Muscle of arm (tissue), 14 donors: ENCODE measurements at places on chromosomes 3 and 15.

DNA sequence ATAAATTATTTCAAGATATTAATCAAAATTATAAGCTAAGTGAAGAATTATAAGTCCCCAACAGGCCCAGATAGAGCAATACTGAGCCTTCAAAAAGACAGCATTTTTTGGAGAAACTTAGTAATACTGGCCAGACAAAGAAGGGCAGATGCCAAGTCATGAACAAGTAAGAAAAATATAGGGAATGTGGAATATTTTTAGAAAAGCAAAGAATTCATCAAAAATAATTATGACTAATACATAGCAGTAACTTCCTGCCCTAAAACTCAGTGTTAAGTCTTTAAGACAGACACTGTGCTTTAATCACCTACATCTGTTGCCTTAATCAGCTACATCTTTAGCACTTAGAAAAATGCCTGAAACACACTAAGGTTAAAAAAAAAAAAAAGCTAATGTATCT lies 31.2 kb downstream of the DPH6 start:
- no peak for DNase-seq

DNA sequence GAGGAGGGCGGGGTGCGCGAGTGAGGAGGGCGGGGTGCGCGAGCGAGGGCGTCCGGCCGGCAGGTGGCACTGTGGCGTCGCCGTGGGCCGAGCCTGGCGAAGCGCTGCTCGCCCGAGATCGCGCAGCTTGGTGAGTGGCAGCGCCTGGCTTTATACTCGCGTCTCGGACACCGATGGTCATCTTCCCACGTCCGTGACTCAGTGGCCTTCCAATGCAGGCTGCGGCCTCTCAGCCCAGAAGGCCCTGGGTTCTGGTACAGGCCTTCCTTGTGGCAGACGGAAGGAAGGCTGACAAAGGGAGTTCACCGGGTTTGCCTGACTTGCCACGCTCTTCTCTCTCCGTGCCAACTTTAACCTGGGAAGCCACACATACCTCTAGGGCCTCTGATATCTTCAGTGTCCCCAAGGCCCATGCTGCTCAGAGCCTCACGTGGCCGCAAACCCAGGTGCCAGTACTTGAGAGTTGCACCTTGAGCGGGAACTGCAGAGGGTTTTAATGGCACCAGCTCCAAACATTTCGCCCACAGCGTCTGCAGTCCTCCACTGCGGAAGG lies 195.3 kb upstream of the LYSMD4 start:
- peak; percentile 87 for DNase-seq

DNA sequence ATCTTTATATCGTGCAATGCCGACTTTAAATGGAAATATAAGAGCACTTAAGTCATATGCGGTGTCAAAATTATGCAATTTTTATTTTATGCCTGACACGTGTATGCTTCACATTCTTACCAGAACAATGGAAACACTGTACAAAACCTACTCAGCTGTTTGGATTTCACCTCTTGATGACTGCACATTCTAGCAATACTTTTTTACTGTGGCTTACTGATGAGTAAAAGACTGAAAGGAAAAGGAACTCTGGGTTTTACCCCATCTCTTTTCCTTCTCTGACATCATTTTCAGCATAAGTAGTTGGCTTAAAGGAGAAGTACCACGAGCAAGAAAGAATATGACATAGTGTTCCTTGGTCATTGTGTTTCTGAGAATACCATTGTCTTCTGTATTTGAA lies 142.8 kb downstream of the POLR2M start:
- no peak for DNase-seq

DNA sequence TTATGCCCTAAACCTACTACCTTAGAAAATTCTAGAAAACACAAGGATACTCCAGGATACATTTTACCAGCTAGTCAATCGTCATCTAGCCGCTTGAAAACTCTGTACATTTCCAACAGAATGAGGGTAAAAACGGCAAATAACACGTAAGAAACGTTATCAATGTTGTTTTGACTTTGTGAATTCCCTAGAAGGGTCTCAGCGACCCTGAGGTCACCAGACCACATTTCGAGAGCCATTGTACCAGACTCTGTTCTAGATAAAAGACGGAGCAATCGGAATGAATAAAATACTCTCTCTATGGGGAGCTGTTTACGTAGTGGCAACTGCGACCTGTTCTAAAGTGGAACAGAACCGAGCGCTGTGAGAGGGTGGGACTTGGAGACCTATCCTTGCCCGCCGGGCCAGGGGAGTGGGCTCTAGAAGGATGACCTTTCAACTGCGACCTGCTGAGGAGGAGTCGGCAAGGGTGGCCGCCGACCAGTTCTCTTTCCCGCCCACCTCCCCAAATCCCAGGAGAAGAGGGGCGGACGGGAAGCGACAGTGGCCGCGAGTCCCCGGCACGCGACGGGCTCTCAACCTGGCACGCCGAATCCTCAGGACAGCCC lies 778 bp upstream of the AP4E1 start:
- DNase-seq: peak; percentile 56

GRCh38 chr3:145963111-145963510 lies 197.9 kb downstream of the PLOD2 start:
- no peak for DNase-seq

- DNase-seq: peak; percentile 93
Measured at GRCh38 chr15:77496715-77497109, 76.0 kb downstream of the HMG20A start.

- no peak for DNase-seq
Measured at GRCh38 chr3:159866201-159866746, 122.4 kb upstream of the IL12A start.

DNA sequence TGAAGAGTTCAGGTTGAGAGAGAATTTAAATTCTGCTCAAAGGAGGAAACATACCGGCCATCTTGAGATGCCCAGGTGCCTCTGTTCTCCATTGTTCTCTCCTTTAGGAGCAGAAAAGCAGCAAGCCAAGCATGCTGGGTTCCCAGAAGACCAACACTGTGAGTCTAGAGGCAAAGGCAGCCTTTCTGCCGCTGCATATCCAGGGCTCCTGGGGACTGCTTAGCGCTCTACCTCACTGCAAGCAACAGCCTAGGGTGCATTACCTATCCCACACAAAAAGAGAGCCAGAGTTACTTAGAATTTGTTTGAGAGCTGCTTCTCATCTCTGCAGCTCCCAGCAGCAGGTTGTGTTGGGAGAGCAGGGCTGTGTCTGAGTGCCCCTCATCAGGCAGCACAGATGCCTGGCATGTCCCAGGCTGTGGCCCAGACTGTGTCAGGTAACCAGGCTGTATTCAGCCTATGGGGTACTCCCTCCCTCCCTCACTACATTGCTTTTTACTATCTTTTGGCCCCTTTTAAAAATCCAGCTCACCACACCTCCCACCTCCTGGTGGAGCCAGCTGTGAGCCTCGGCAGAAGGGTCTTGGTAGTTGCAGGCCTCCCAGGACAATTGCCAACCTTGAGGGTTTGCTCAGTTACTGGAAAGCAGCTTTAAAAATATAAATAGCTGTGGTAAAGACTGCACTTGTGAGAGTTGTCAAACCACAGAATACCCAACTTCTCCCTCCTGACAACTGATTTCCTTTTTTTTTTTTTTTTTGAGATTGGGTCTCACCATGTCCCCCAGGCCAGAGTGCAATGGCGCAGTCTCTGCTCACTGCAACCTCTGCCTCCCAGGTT lies 30.2 kb downstream of the BCL2L10 start:
- DNase-seq: no peak

DNA sequence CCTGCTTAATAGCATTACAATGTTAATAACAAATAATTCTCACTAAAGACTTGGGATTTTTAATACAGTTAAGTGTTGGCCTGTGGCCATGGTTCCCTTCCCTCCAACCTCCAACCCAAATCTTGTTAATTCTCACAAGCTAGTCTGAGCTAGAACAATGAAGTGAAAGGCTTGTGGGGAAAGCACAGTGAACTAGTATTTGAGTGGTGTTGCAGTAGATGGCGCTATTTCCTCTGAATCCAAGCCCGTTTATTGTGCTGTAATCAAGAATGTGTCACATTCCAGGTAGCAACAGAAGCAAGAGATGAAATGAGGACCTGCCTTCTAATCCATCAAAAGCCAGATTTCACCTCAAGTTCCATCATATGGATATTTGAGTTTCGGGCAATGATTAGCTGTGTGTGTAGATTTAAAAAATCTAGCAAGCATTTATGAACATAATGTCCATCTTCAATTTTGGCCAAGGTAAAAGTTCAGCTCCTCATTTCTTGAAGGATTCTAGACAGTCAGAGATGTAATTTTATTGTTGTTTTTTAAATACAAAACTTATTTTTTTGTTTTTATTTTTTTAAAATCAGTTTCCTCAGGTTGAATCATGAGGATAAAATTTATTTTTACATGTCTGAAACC lies 160.7 kb downstream of the SQOR start:
- no peak for DNase-seq

DNA sequence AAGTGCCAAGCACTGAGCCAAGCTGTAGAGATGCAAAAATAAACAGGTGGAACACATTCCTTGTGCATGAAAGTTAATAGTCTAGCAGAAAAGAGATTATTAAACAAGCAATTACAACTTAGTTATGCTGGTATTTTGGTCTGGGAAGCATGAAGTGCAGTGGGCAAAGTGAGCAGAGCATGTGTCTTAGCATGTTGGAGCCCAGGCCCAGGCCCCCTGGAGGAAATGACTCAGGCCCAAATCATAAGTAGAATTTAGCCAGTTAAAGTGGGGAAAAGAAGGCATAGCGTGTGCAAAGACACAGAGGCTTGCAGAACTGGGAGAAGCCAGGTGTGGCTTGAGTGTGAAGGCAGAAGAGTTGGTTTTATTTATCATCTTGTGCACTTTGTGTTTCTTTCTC lies 163.8 kb upstream of the ATP11B start:
- DNase-seq: no peak

GRCh38 chr15:79540551-79540950 lies 108.4 kb downstream of the MINAR1 start:
- DNase-seq: no peak

- DNase-seq: no peak
Measured at GRCh38 chr3:25531971-25532370, 103.9 kb downstream of the RARB start.

DNA sequence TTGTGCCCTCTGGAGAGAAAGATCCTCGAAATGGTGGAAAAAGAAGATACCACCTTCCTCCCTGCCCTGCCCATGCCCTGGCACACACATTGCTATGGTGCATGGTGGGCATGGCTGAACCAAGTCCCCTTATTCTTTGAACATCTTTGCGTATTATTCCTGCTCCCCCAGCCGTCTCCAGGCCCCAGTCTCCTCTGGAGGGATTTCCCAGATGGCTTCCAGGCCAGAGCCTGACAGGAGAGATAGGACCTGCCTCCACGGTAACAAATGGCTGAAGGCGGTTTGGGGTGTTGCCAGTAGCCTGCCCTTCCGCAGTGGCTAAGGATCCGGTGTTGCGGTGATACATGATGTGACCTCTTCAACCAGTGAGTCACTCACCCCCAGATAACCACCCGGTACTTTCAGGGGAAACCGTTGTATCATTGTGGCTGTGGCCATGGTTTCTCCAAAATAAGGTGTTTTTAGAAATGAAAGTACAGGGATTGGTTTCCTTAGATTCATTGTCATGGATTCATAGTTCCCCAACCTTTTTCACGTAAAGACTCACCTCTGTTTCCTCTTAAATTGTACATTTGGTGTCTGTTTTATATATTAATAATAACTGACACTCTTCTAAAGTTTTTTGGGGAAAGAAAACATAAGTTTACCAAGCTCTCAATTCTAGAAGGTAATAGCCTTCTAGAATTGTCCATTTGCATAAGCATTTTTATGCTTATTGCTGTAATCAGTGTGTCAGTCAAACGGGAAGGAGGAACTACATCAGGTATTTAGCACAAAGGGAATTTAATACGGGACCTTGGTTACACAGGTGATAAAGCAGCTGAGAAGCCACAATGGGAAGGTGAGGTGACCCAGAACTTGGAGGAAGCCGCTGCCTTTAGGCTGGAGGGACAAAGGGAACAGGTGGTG lies 25.9 kb downstream of the SMAD3 start:
- no peak for DNase-seq
